ENCODE measurements at places on chromosomes 4 and X. TPM values are rescaled to one million over a fixed set of nuclear protein-coding genes. Genes with fewer than 3 reads are reported as not detected.
A peak's percentile ranks its signal among the peaks of the same experiment; 100 is the strongest.

DNA sequence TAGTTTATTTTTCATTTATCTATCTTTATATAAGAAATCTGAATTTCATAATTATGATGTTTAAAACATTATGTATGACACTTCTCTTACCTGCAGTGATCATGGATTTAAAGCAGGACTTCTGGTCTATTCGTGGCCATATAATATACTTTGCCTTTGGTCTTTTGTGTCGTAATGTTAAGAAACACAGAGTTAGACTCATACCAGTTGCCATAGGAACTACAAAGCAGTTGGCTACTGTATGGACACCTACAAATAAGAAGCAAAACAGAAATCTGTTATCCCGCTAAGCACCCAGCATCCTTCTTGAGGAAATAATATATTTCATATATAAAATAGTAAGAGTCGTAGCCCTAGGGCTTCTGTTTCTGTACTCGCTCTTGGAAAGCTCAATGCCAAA is 4.3 kb downstream of the SEPSECS start:
- H3K4me1 ChIP-seq = peaks cover 20% of the 10 kb centered on the region
- peaks cover 25% of the 10 kb centered on the region for H3K36me3 ChIP-seq

- H3K4me3 ChIP-seq = peak overlapping the region; percentile 84
- DNase-seq = peak; percentile 24
- H3K4me1 ChIP-seq = peaks cover 8% of the 10 kb centered on the region
- H3K36me3 ChIP-seq = no peaks in the 10 kb centered on the region
- H3K27ac ChIP-seq = no peak overlapping the region
Observed at GRCh38 chr4:158769175-158769921, 522 bp downstream of the FNIP2 start.

DNA sequence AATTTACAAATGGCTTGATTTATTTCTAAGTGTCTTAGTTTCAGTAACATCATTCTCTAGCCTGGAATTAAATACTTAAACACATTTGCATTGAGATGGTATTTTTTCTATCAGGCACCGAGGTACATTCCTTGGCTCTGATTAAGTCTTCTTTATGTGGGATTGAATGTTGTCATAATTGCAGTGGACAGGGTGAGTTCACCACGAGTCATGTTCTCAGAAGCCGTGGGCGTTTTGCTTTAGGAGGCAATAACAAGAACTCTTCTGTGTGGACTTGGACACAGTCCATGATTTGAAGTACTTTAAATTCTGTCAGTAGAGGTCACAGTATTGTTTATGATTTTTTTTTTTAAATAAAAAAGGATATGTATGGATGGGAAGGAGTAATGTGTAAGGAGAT is 57.1 kb upstream of the EFHC2 start:
- no peaks in the 10 kb centered on the region for H3K27me3 ChIP-seq
- DNase-seq = no peak
- H3K4me3 ChIP-seq = no peak overlapping the region

The TRAM1L1 gene
- not detected for total RNA-seq

DNA sequence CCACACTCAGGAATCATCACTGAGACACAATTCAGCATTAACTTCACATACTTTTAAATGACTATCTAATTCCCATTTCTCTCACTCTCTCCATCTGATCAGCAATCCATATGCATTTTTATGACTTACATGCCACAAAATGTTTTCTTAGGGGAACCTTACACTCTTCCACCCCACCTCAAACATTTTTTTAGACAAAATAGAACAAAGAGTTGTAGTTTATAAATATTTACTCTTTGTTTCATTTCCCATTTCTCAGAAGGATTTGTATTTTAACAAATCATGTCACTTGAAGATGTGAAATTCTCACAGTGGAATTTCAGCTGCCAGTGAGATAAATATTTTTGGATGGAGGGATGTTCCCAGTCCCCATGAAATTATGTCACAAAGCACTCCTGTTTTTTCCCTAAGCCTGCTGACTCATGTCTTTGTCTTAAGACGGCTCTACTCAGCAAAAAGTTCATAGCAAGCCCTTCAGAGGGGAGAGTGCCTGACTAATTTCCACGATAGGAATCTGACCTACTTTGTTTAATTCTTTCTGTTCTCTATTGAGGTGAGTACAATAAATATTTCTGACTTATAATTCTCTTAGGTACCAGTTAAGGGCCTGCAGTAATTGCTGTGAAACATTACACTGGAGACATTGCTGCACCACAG is 257.7 kb downstream of the THOC2 start:
- H3K4me3 ChIP-seq = no peak overlapping the region
- no peaks in the 10 kb centered on the region for H3K36me3 ChIP-seq
- H3K4me1 ChIP-seq = no peaks in the 10 kb centered on the region

DNA sequence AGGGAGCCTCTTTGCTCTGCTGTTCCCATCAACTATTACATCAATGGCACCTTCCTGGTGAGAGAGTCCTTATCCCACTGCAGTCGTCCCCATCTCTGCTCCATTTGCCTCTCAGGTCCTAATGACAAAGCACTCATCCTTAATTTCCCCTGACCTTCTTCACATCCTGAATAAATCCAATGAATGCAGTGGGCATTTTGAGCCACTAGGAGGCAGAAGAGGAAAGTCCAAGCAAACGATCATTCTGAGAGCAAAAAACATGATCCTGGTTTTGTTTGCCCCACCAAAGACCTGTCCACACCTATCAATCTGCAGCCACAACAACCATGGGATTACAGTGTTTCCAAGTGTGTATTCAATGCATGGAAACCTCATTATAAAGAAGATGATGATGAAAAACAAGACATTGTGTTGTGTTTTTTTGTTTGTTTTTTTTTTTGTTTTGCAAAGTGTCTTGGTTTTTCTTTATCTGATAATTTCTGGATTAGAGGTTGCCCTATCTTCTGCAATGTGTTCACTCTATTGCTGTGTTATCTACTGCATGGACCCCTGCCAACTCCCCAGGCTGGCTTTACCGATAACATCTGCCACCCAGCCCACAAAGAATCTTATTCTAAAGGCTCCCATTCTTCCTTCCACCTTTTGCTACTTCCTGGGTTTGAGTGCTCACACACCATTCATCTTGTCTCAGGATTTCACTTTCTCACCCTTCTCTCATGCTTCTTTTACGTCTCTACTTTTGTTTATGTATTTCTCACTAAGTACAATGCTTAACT is 207.2 kb downstream of the NLGN4X start:
- no peak overlapping the region for H3K4me3 ChIP-seq
- H3K27ac ChIP-seq = no peak overlapping the region
- no peaks in the 10 kb centered on the region for H3K36me3 ChIP-seq
- no peak for DNase-seq

GRCh38 chrX:103927030-103927429 is 35.4 kb upstream of the TMSB15B start:
- no peaks in the 10 kb centered on the region for H3K27me3 ChIP-seq
- no peak for DNase-seq
- H3K36me3 ChIP-seq = no peaks in the 10 kb centered on the region
- no peak overlapping the region for H3K4me3 ChIP-seq

- no peak overlapping the region for H3K27ac ChIP-seq
- DNase-seq = no peak
- no peaks in the 10 kb centered on the region for H3K36me3 ChIP-seq
Observed at GRCh38 chr4:69849297-69849696, 10.6 kb downstream of the SULT1E1 start.

The F8A2 gene
- total RNA-seq = not detected

- no peaks in the 10 kb centered on the region for H3K4me1 ChIP-seq
- H3K27me3 ChIP-seq = no peaks in the 10 kb centered on the region
- DNase-seq = no peak
- no peak overlapping the region for H3K4me3 ChIP-seq
Observed at GRCh38 chrX:67555578-67556203, 11.9 kb downstream of the AR start.

GRCh38 chrX:4320436-4320947 is 607.0 kb upstream of the PRKX start:
- DNase-seq = no peak
- no peak overlapping the region for H3K4me3 ChIP-seq
- H3K36me3 ChIP-seq = no peaks in the 10 kb centered on the region
- H3K27ac ChIP-seq = no peak overlapping the region

DNA sequence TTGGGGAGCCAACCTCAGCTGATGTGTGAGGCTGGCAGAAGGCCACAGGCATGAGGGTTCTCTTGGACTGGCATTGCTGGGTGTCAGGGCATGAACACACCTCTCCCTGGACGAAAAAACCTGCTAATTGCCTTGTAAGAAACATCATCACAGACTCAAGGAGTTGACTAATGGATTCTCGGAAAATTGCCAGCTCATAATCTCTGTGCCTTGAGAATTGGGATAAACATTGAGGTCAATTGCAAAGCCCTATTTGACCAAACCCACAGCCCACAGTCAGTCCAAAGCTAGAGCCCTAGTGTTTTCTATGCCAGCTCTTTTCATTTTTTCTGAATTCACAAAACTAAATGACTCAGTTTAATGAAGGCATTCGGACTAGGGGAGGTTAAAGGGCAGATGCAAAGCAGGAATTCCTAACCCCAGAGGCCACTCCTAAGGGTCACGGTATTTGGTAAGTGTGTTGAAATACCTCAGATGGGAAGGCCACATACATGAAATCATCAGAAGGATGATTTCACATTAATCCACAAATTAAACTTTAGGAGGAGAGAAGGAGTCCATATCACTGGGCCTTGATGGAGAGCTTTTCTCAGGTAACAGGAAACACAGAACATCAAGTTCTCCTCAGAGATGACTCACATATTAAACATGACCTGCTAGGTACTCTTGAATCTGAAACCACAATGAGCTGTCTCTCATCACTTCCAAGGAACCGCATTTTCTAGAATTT is 39.0 kb upstream of the RASL11B start:
- H3K27me3 ChIP-seq = no peaks in the 10 kb centered on the region
- H3K4me1 ChIP-seq = no peaks in the 10 kb centered on the region
- DNase-seq = no peak

The TMPRSS11F gene
- total RNA-seq = not detected

DNA sequence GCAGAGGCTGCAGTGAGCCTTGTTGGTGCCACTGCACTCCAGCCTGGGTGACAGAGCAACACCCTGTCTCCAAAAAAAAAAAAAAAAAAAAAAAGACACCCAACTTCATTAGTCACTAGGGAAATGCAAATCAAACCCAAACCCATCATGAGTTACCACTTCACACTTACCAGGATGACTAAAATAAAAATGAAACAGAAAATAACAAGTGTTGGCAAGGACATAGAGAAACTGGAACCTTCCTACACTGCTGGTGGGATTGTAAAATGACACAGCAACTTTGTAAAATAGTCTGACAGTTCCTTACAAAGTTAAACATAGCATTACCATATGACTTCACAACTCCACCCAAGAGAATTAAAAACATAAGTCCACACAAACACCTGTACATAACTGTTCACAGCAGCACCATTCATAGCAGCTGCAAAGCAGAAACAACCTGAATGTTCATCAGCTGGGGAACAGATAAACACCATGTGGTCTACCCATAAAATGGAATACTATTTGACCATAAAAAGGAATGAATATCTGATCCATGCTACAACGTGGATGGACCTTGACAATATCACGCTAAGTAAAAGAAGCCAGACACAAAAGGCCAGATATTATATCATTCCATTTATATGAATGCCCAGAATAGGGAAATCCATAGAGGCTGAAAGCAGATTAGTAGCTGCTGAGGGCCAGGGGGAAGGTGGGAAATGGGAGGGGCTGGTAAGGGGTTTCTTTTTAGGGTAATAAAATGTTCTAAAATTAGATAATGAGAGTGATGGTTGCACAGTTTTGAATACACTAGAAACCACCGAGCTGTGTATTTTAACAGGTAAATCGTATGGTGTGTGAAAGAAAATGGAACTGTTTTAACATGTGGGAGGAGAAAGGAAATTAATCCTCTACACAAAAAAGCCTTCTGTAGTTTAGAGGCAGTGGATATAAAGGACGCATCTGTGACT is 18.3 kb downstream of the CD99L2 start:
- no peak overlapping the region for H3K4me3 ChIP-seq
- H3K27ac ChIP-seq = no peak overlapping the region
- no peak for DNase-seq
- peaks cover 7% of the 10 kb centered on the region for H3K36me3 ChIP-seq
- H3K27me3 ChIP-seq = no peaks in the 10 kb centered on the region

The CHST7 gene
- total RNA-seq = 6.3 TPM

Measured in activated B cell treated with CpG ODN at 0.5 μM for 24 hours (primary cell).